CD4-positive, alpha-beta T cell (primary cell): ENCODE measurements at places on chromosomes 3 and 15. TPM values are rescaled to one million over a fixed set of nuclear protein-coding genes. Genes with fewer than 3 reads are reported as not detected.

ATP13A5 gene
- total RNA-seq: not detected

DNA sequence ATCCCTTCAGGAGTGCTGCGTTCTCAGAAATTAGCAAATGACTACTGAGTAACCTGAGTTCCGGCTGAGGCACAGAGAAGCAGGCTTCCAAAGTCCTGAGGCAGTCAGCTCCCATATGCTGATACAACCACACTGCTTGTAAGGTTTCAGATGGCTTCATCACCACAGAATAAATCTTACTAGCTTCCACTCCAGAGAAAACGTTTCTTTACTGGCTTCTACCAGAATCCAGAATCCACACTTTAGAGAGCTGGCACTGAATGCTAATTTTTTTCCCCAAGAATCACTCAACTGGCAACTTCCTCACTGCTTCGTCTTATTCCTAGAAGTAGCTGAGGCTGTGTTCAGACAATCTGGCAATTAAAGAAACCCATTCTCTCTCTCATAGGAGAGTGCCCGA is 21.4 kb downstream of the TAMM41 start:
- no peak for DNase-seq
- H3K27me3 ChIP-seq: no peaks in the 10 kb centered on the region
- H3K36me3 ChIP-seq: peaks cover 85% of the 10 kb centered on the region
- no peaks in the 10 kb centered on the region for H3K4me1 ChIP-seq
- no peak overlapping the region for H3K27ac ChIP-seq

DUOXA2 gene
- total RNA-seq: not detected

DNA sequence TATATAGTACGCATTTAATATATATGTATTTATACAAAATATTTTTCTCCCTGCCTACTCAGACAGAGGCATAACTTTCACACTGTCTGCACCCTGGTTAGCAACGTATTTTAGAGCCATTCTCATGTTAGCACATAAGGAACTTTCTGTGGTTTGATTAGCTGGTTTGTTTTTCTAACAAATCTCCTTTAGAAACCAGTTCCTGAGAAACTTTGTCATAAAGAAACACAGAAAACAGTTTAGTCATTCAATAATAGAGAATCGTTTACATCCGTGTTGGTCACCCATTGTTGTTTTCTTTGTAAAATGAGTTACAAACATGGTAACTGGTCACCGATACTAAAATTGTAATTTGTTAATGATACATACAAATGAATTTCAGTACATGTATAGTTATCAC is 5.9 kb upstream of the NGRN start:
- H3K36me3 ChIP-seq: no peaks in the 10 kb centered on the region
- H3K4me1 ChIP-seq: peaks cover 5% of the 10 kb centered on the region
- H3K27ac ChIP-seq: no peak overlapping the region

MINDY2 gene
- total RNA-seq: 7.7 TPM
